ENCODE measurements at places on chromosomes 11 and 22.

- DNase-seq = no peak
Measured at GRCh38 chr11:65826984-65827735, 6.6 kb upstream of the SNX32 start.

- DNase-seq = no peak
Measured at GRCh38 chr11:110032259-110032658, 60.9 kb upstream of the ZC3H12C start.

GRCh38 chr11:47552056-47552565 lies 821 bp downstream of the CELF1 start:
- DNase-seq = peak; percentile 9

GRCh38 chr11:86246293-86246675 lies 1.7 kb downstream of the EED start:
- no peak for DNase-seq

GRCh38 chr22:23113067-23113846 lies 28.5 kb downstream of the RSPH14 start:
- DNase-seq = no peak
